ENCODE measurements at places on chromosomes 12 and 14.
A peak's percentile ranks its signal among the peaks of the same experiment; 100 is the strongest.

DNA sequence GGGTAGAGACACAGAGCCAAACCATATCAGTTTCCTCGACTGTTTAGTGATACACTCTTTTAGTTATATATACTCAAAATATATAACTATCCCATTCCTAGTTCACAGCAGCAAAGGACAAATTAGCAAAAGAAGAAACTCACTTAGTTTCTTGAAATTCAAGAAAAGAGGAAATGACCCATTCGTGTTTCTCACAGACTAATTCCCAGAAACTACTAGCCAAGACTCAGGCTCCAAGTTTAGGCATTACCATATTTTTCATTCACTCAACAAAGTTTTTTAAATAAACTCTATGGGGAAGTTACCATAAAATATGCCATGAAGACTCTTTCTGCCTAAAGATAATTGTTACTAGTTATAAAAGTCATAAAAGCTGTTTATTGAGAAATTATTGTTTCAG lies 152.3 kb upstream of the DAAM1 start:
- DNase-seq = no peak

DNA sequence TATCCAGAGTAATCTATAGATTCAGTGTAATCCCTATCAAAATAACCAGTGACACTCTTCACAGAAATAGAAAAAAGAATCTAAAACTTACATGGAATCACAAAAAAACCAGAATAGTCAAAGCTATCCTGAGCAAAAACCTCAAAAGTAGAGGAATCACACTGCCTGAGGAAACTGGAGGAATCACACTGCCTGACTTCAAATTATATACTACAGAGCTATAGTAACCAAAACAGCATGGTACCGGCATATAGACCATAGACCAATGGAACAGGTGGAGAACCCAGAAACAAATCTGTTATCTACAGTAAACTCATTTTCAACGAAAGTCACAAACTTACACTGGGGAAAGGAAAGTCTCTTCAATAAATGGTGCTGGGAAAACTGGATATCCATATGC lies 244.0 kb downstream of the FUT8 start:
- no peak for DNase-seq

- DNase-seq = no peak
Observed at GRCh38 chr12:66025477-66025876, 105.1 kb downstream of the LLPH start.

DNA sequence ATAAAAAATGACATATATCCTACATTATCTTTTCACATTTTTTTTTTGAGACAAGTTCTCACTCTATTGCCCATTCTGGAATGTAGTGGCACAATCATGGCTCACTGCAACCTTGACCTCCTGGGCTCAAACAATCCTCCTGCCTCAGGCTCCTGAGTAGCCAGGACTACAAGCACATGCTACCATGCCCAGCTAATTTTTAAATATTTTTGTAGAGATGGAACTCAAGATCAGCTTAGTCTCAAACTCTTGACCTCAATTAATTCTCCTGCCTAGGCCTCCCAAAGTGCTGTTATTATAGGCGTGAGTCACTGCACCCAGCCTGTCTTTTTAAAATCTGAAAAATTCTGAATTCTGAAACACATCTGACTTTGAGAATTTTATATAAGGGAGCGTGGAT lies 241.9 kb upstream of the DCN start:
- DNase-seq = no peak

- no peak for DNase-seq
Observed at GRCh38 chr12:122845865-122846621, 10.8 kb downstream of the HIP1R start.

DNA sequence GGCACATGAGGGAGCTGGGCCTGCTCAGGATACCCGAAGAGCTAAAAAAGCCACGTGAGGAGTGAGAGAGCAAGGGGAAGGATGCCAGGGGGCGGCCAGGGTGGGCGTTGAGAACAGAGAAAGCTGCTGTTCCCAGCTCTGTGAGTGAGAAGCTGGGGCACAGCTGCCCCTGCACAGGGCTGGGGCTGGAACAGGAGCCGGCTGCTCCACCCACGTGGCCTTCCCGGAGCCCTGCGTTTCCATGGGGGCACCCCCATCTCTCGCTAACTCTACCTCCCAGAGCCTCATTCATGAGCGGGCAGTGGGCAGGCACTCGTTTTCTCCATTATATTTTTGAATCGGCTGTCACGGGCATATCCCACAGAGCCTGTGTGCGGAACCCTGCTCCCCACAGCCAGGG lies 42.7 kb downstream of the RFLNA start:
- no peak for DNase-seq

GRCh38 chr12:28937196-28937595 lies 211.9 kb upstream of the FAR2 start:
- DNase-seq = no peak

DNA sequence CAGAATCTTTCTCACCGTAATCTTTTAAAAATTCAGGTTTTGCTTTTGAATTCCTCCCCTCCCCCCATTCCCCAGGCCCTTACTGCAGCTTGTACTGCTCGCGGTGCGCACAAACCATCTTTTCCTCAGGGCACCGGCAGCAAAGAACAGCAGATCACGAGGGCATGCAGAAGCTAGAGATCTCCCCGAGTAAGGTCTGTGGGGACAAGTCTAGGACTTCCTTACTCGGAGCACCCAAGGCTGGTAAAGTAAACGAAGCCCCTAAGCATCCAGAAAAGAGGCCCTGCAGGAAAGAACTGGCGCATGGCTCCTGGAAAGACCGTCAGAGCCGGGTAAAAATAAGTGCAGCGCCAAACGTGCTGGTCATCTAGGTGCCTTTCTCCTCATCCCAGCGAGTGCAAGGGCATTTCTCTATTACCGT lies 727 bp downstream of the LDHB start:
- DNase-seq = peak; percentile 61

DNA sequence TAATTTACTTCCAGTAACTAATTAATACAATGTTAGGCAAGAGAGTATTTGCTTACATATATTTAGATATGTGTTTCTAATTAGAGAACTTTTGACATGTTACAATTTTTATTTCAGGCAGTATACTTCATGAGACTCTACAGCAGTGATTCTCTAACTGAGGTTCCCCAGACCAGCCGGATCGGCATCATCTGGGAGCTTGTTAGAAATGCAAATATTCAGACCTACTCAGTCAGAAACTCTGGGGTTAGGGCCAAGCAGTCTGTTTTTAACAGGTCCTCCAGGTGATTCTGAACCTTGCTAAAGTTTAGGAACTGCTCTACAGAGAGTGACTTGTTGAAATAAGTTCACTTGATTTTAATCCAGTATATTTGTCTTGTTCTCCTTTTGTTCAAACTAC lies 46.5 kb downstream of the ARID2 start:
- DNase-seq = no peak

DNA sequence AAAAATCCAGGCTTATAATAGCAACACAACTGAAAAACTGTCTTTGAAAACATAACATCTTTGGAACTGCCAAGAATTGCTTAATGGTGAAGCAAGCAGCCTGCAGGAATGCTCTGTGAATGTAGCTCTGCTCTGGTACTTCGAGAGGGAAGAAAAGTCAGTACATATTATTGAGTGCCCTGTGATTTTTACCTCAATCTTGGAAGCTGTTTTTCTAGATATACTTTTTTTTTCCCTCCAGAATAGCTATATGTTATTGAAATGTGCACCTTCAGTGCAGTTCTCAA lies 508.1 kb downstream of the PCNX1 start:
- peak; percentile 31 for DNase-seq

- no peak for DNase-seq
Observed at GRCh38 chr12:3185260-3185870, 108.2 kb downstream of the TSPAN9 start.

GRCh38 chr12:67710582-67710981 lies 62.0 kb downstream of the DYRK2 start:
- peak; percentile 75 for DNase-seq

GRCh38 chr12:19044430-19044829 lies 85.1 kb upstream of the PLEKHA5 start:
- DNase-seq = no peak

DNA sequence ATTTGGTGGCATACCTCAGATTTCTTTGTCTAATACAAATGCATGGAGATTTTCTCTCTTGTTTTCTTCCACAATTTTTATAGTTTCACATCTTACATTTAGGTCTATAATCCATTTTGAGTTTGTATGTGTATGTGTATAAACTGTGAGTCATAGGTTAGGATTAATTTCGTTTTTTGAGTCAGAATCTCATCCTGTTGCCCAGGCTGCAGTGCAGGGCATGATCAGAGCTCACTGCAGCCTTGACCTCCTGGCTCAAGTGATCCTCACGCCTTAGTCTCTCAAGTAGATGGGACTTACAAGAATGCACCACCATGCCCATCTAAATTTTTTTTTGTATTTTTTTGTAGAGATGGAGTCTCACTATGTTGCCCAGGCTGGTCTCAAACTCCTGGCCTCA lies 71.6 kb downstream of the OTOGL start:
- peak; percentile 44 for DNase-seq

DNA sequence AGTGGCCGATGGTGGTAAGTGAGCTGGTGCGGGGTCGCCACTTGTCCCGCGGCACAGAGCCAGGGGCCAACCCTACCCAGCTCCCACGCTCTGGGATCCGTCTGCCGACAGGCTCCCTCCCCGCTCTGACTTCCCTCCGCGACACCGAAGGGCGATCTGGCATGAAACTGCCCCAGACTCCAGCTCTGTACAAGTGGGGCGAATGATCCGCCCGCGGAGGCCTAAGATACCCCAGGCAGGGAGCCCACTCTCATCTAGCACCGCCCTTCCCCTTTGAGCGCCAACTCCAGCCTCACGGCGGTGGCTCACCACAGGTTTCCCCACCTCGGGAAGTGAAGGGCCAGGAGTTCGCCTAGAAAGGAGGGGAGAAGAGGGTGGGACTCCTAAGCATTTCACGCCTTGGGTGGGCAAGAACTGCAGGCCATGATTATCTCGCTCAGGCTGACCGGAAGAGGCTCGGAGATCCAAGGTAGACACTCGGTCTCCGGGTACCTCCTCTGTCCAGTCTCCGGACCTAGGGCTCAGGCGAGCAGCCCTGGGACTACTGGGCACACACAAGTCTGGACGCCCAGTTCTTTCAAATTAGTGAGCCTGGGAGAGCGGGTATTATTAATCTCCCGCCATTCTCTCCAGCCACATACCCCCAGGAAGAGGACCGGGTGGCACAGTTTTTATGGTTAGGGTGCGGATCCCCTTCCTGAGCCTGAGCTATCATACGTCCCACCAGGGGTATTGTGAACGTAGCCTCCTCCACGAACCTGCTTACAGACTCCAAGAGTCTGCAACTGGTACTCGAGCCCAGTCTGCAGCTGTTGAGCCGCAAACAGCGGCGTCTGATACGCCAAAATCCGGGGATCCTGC lies 849 bp downstream of the WNT1 start:
- no peak for DNase-seq

GRCh38 chr12:109844983-109845823 lies 12.0 kb upstream of the TRPV4 start:
- DNase-seq = peak; percentile 83

DNA sequence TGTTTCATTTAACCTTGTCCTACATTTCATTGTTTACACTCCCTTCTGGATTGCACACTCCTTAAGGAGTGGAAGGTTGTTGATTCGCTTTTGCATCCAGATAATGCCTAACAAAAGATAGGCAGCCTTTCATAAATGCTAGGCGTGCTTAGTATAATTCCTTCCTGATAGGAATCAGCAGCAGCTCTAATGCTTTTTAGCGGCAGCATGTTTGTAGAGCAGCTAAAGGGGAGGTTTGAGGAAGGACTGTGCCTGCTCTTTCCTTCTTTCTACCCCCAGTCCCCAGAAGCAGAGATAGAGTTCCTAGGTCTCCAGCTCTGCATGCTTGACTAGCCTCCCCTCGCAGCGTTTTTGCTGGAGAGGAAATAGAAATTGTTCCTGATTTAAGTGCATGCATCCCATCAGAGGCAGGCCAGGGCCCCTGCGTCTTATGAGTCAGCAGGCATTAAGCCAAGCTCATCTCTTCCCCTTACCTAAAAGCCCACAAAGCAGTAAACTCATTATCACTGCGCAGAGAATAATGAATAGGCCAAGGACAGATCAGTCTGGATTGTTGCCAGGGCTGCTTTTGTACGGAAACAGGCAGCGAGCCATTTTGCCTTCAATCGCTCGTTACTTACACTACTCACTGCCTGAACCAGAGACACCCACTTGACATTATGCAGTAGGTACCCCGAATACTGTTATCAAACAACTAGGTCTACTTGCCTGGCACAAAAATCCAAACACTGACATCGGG lies 14.0 kb upstream of the TBPL2 start:
- peak; percentile 86 for DNase-seq

- DNase-seq = peak; percentile 28
Observed at GRCh38 chr12:14825256-14825655, 11.3 kb upstream of the SMCO3 start.

DNA sequence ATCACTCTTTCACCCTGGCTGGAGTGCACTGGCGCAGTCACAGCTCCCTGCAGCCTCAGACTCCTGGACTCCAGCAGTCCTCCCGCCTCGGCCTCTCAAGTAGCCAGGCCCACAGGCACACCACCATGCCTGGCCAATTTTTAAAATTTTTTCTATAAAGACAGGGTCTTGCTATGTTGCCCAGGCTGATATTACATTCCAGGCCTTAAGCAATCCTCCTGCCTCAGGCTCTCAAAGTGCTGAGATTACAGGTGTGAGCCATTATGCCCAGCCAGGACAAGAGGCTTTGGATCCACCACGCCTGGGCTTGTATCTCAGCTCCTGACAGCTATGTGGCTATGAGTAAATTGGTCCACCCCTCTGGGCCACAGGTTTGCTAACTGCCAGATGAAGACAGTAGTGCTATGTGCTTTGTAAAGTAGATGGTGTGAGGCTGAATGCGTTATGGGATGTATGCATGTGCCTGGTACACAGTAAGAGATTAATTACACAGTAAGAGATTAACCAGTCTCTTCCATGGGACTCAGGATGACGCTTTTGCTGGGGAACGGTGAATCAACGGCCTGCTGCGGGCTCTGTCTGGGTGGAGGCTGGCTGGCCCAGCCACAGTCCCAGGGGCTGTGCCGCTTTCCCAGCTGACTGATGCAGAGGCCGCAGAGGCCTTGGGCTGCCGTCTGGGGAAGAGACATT lies 53.3 kb upstream of the NCOR2 start:
- DNase-seq = peak; percentile 22

- no peak for DNase-seq
Observed at GRCh38 chr12:93892423-93893268, 215.5 kb downstream of the CRADD start.

DNA sequence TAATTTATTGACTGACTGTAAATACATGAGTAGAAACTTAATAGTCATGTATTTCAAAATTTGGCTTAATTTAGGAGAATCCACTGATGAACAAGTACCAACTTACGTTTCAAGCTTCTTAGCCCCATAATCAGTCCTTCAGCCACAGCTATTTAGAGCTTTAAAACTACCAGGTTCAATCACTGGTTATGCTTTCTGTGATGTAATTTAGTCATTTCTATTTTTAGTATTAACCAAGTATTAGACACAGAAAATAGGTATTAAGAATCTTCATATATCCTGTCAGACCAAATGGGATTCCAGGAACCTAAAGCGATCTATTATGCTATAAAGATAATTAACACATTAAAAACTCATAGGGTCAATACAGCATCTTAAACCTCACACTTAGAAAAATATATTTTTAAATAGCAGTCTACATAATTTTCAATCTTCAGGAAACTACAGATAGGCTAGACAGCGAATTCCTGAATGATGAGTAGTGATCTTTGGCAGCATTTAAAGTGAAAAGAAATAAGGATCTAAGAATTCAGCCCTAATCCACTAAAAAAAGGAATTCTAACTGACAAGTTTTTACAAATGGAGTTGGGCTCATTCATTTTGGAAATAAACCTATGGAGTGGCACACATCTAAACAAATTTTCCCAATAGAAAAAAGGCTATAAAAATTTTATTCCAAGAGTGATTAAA lies 51.5 kb downstream of the ZC3H14 start:
- peak; percentile 74 for DNase-seq

- DNase-seq = no peak
Observed at GRCh38 chr12:2686280-2686646, 108.5 kb upstream of the FKBP4 start.

Data from ELR (cell line).